Esophagus muscularis mucosa (tissue), 4 donors: ENCODE measurements at places on chromosomes 7 and 10. TPM values are rescaled to one million over a fixed set of nuclear protein-coding genes. Genes with fewer than 3 reads are reported as not detected.

BTBD16 gene
- total RNA-seq, result not detected

- no peak for DNase-seq
These were observed 778 bp upstream of the GET4 start for GRCh38 chr7:875476-876076.

GARIN1A gene
- 2.9 TPM for total RNA-seq

KCNIP2 gene
- total RNA-seq, result 0.75 TPM

GRCh38 chr7:135645296-135645904, 16.9 kb upstream of the STMP1 start:
- DNase-seq, result no peak

- DNase-seq, result no peak
These were observed 155.4 kb upstream of the VWC2 start for GRCh38 chr7:49618028-49618427.

- no peak for DNase-seq
These were observed 6.6 kb downstream of the LMOD2 start for GRCh38 chr7:123662293-123662692.

- DNase-seq, result no peak
These were observed 317.3 kb downstream of the PRPF18 start for GRCh38 chr10:13904064-13904463.

FAM25A gene
- not detected for total RNA-seq

CAMK1D gene
- 15.4 TPM for total RNA-seq

SYT15 gene
- 7.4 TPM for total RNA-seq

GRCh38 chr7:55088107-55088506, 69.3 kb downstream of the EGFR start:
- no peak for DNase-seq

DNA sequence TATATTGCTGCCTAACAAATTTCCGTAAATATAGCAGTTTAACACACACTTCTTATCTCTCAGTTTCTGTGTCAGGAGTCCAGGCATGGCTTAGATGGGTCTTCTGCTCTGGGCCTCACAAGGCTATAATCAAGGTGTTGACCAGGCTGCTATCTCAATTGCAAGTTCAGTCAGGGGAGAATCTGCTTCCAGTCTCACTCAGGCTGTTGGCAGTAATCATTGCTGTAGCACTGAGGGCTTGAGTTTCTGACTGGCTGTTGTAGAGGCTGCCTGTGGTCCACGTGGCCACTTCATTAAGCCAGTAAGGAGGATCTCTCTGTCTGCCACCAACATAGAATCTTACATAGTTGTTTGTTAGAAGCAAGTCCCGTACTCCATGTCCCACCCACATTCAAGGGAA, 138.4 kb downstream of the ST7 start:
- no peak for DNase-seq

NODAL gene
- not detected for total RNA-seq

DNA sequence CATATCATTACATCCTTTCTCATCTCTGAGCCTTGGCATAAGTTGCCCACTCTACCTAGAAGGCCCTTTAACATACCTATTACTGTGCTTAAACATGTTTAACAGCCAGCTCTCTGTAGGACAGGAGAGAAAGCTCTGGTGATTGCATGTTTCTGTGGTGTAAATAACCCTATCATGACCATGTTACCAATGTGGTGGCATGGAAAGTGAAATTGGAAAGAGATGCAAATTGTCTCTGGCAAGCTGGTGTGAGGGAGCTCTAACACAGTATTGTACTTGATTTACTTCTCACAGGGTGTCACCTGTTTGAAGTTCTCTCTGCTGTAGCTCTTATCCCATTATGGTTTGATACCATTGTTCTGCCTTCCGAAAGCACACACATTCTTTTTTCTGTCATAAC, 231.8 kb upstream of the DKK1 start:
- no peak for DNase-seq

DNA sequence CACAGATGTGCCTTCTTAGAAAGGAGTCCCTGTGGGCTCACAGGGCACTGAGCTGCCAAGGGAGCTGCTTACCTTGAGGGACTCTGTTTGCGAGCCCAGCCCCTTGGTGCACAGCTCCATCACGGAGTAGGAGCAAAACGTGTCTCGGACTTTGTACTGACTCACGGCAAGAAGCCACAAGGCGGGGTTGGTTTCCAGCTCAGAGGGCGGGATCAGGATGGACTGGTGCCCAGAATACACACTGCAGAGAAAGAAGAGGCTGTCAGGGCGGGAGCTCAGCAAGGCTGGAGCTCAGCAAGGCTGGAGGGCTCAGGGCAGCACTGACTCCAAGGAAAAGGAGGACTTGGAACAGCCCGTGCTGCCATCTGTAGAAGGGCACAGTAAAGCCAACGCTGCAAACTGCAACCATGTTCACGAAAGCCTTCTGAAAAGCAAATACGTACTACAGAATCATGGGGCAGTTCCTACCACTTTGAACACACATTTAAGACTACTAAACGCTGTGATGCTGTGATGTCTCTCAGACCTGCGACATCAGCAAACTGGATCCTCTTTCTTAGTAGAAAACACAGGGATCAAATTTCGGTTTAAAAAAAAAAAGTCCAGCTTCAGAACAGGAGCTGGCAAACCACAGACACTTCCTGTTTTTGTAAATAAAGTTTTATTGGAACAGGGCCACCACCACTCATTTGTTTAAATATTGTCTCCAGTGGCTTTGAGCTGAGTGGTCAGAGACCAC, 194.3 kb downstream of the ZMYND11 start:
- DNase-seq, result peak; percentile 96

GRCh38 chr10:27890971-27891370, 107.9 kb downstream of the ODAD2 start:
- no peak for DNase-seq

LIPJ gene
- total RNA-seq, result 0.19 TPM

OR6V1 gene
- not detected for total RNA-seq

NKX2-3 gene
- 0.19 TPM for total RNA-seq

- DNase-seq, result no peak
These were observed 97.5 kb upstream of the OIT3 start for GRCh38 chr10:72796042-72796441.

- no peak for DNase-seq
These were observed 365.2 kb downstream of the OTUD1 start for GRCh38 chr10:23804125-23804524.

GRCh38 chr10:72308320-72308987, 34.7 kb downstream of the DDIT4 start:
- DNase-seq, result no peak

GRCh38 chr10:61621605-61622051, 41.1 kb upstream of the CABCOCO1 start:
- no peak for DNase-seq

MYH16 gene
- total RNA-seq, result not detected

OPALIN gene
- total RNA-seq, result not detected

BMPER gene
- 2.8 TPM for total RNA-seq

DNA sequence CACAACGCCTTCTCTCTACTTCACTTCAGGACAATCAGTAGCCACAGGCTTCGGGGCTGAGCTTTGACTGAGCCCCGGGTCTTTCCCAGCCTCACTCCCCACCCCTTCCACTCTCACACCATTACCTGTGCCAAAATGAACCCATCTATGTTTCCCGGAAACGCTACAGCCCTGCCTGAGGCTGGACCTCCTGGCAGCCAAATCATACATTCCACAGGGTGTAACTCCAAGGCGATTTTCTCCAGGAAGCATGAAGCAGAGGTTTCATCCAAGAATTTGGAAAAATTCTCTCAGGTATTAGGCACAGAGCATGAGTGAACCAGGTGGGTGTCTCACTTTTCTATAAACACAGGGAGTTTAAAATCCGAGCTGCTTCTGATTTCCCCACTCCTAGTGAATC, 286.3 kb downstream of the TNS3 start:
- DNase-seq, result no peak

PROSER2 gene
- total RNA-seq, result 5.9 TPM

DNA sequence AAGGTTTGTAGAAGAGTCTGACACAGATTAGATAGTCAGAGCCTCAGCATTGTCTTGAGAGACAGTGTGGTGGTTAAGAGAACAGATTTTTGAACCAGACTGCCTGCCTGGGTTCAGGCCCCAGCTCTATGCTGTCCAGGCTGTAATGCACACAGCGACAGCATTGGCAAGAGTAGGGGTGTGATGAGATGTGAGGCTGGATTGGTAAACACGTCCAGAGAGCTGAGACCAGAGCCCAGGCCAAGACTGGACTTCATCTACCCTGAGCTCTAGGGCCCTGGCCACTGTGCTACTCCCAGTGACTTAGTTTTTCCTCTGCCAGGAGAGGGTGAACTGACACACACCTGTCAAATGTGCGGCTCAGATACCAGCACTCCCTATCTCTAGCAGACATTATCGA, 360.4 kb downstream of the RPS24 start:
- no peak for DNase-seq

DNA sequence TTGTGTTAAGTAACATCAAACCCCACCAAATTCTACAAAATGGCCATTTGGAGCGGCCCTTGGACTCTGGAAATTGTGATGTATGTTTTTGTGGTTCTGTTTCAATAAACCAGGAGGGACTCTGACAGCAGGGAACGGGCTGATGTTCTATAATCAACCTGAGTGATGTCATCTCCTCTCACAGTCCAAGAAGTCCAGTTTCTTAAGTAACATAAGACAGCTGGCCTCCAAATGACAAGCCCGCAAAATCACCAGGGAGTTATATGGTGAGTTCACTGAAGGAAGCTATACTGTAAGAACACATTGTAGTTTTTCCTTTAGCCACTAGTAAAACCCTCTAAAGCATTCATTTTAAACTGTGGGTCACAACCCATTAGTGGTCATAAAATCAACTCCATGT, 34.0 kb downstream of the GOT1 start:
- no peak for DNase-seq

DNA sequence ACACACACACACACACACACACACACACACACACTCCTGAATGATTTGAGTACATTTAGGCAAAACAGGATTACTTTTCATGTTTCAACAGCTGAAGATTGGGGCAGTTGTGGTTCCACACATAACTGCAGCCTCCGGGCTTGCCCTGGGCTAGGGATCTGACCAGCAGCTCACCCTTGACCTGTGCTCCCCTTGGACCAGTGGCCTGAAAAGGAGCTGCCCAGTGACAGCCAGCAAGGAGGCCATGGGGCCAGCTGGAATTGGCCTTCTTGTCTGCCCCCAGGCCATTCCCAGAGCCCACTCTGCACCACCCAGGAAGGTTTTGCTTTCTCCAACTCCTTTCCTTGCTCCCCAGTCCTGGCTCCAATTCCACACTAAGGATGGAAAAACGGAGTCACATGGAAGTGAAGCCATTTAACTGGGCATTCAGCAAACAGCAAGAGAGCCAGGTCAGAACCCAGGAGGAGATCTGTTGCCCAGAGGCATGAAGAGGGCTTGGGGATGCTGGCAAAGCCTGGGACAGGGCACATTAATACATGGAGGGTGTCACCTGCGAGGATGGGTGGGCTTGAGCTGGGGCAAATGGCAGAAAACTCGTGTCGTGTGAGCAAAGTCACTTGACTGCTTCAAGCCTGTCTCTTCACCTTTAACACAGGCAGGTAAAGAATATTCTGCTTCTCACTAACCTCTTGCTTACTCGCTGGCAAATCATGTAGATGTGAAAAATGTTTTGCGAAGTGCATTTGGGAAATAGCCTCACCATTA, 61.5 kb upstream of the GDF10 start:
- DNase-seq, result no peak

- no peak for DNase-seq
These were observed 609 bp upstream of the PNLIP start for GRCh38 chr10:116545122-116545521.

- DNase-seq, result no peak
These were observed 50.5 kb downstream of the TPST1 start for GRCh38 chr7:66255534-66256100.

GRCh38 chr7:138746073-138746472, 44.9 kb upstream of the SVOPL start:
- no peak for DNase-seq

GRCh38 chr10:76415554-76415953, 984.1 kb downstream of the LRMDA start:
- DNase-seq, result no peak

ANKRD30A gene
- total RNA-seq, result not detected

RBP3 gene
- under 0.01 TPM for total RNA-seq

DNA sequence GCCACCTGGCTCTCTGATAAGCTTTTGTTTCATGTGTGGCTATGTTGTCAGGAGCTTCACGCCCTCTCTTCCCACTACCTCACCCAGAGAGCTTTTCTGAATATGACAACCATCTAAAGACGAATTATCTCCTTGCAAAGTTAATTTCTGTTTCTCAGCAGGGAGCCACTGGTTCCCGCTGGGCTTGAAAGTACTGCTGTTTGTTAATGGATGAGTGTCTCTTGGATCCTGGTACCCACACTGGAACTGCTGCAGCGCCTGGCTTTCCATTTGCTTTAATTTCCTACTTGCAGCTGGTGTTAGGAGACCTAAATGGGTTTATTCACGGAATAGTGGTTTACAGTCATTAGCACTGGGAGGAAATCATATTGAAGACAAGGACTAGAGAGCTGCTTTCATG, 267.9 kb upstream of the LRGUK start:
- DNase-seq, result no peak

GSTO2 gene
- total RNA-seq, result 0.99 TPM

DNA sequence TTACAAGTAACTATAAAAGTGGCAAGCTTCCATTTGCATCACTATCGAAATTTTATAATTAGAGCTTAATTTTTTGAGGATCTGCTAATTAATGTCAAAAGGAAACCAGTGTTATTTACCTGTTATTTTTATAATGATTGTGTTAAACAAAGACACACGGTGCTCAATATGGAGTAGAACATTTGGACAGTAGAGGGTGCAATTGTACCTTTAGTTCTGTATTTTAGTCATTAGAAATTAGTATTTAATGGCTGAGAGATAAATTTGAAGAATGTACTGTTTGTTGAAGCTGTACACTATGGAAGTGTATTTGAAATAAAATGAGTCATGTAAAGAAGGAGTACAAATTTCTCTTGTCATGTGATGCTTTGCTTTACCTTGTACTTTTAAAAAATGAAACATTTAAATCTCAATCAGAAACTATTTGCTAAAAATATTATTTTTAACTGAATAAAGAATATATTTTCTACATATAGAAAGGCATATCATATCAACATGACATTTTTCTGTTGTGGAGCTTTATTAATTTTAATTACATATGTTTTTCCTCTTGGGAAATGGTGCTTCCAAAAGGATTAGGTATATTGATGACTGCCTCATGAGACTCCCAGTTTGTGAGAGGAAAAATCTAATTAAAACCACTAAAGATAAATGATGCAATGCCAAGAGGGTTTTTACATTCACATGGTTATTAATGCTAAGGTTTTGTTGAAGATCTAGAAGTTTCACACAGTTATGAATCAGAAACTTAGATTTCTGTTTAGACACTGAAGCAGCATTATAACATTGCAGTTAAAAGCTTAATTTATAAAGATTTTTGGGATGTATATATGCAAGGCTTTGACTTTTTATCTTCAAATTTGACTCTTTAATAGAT, 10.4 kb upstream of the PRKG1 start:
- DNase-seq, result no peak
